ENCODE measurements at places on chromosomes 3 and 15. TPM values are rescaled to one million over a fixed set of nuclear protein-coding genes. Genes with fewer than 3 reads are reported as not detected.

DNA sequence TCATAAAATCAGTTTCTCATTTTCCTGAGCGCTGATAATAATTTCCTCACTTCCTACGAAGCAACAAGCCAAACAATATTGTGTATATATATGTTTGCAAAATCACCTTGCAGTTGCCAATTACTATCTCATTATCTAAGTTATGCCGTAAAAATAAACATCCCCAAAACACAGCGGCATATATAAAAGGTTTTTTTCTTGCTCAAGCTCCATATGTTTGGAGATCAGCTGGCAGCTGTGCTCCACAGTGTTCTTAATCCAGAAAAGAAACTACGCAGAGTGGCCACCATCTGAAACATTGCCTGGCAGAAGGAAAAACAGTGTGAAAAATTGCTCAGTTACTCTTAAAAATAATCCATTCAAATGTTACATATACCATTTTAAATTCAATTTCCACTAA is 951.4 kb downstream of the PLOD2 start:
- no peak for DNase-seq

GRCh38 chr3:39137435-39137936 is 15.9 kb downstream of the CSRNP1 start:
- no peak for DNase-seq

- DNase-seq, result no peak
These were observed 165.3 kb downstream of the PLCL2 start for GRCh38 chr3:17050071-17050470.

- DNase-seq, result no peak
These were observed 176.6 kb upstream of the TRIM42 start for GRCh38 chr3:140501061-140501769.

DNA sequence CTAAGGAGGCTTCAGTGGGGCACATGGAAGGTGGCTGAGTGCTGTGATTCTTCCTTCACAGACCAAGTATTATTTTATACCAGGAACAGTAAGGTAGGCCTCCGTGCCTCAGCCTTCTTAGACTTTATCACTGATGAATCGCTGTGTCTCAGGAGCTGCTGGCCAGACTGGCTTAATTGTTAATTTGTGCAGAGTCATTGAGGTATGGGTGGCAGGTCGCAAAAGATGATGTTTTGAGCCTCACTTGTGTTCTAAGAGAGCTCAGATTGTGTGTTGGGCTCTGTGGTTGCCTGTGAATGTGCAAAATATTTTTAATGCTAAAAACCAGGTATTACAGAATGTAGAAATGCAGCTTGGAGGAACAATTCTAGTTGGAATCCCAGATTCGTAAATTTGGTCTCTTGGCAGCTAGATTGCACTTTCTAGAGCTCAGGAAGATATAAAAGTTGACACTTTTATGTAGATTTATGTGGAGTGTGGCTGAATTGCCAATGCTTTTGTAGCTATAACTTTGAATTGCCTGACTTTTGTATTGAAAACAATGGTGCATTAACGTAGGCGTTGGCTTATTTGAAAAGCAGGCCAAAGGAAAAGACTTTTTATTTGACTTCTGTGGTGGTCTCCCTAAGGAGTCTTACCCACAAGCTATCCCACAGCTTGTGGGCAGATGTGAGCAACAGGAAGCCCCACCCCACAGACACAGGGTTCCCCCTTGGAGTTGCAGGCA is 53.4 kb downstream of the LARS2 start:
- DNase-seq, result peak; percentile 57

DNA sequence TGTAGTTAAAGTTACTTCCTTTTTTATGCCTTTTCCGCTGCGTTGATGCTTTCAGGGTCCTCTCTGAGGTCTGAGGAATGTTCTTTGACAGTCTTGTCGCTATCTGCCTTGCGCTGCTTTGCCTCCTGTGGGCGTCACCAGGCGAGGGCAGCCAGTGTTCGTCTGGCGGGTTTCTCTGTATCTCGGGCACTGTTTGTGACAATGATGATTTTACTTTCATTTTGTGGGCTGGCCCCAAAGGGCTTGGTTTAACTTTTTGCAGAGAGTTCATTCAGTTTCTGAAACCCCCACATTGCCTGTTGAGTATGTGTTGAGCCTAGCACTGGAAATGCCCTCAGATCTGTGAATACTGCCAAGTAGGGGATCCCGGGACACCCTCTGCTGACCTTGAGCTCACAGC is 24.6 kb upstream of the SACM1L start:
- no peak for DNase-seq

DNA sequence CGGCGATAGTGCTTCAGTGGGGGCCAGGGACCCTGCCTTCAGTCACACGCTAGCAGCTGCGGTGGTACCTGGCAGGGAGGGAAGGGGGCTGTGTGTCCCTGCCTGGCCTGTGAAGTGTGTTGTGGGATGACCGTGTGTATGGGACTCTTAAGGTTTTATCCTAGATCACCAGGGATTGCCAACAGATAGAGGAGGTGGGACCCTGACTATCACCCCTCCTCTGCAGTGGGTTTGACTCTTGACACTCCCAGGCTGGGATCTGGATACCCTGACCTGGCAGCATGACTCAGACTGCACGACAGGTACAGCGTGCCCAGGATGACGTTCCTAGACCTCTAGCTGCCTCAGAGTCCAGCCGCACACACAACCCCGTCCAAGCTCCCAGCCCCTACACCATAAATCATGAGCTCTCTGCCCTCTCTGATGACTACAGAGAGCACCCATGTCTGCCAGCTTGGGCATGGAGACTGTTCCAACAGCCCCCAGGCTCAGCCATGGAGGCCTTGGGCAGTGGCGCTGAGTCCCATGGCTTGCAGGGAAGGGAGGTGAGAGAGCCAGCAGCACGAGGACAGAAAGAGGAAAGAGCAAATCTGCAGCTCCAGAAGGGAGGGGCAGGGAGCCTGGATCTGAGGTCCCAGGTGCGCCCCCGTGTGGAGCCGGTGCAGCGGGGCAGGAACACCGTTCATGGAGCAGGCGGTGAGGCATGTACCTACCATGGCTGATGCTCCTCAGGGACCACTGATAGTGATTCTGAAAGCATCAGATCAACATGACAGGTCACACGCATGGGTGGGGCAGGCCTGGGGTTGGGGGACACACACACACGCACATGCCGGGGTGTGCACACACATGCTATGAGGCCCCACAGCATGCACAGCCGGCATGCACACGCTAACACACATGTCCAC is 71.0 kb downstream of the ADAMTS7 start:
- peak; percentile 71 for DNase-seq

GRCh38 chr3:128859630-128860029 is 19.8 kb upstream of the ACAD9 start:
- peak; percentile 23 for DNase-seq

GRCh38 chr15:96330064-96330449 is 443 bp upstream of the NR2F2 start:
- DNase-seq, result peak; percentile 61

- peak; percentile 8 for DNase-seq
These were observed 24.9 kb upstream of the GATM start for GRCh38 chr15:45402955-45403877.

- no peak for DNase-seq
These were observed 353.0 kb downstream of the MAGI1 start for GRCh38 chr3:65685621-65686235.

GRCh38 chr3:119817583-119818363 is 35.9 kb downstream of the NR1I2 start:
- DNase-seq, result no peak

DNA sequence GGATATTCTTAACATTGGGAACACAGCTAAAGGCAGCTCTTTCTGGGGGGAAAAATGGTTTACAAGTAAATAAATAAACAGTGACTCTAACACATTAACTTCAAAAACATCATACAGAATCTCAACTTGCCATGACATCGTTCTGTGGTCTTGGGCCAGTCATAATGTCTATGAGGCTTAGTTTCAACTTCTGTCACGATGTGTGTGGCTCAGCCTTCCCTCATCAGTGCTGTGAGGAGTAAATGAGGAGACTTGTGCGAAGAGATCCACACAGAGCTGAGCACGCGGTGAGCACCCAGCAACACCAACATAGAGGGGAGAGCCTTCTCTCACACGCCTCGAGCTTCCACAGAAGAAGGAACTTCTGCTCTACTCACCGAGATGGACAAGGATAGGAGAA is 49.0 kb downstream of the DZIP1L start:
- DNase-seq, result no peak

DNA sequence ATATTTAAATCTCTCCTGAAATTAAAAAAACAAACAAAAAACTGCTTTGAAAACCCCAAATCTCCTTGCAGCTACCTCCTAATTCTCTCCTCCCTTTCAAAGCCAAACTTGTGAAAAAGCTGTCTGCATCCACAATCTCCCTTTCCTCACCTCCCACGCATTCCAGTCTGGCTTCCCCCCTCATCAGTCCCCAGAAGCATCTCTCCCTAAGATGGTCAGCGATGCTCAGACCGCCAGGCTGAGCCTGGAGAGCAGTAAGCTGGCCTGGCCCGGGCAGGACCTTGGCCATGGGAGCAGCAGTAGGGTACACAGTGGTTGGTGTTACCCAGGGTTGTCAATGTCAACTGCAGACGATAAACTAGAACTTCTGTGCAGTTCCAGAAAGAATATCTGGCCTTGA is 32.9 kb upstream of the BLM start:
- no peak for DNase-seq

DNA sequence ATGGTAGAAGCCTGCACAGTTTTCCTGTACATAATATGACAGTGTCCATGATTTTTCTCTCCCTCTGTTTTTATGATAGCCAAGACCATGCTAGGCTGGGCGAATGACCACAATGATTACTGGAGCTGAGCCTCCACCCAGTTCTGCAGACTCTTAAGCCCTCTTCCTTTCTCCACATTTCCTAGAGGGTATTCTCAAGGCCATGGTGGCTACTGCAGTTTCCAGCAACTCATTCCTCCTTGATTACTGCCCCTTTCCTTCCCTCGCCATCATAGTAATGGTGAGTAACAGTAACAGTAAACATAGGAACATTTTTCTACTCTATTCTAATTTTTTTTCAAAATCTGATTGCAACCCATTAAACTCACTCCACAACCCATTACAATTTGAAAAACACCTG is 20.2 kb downstream of the TNIK start:
- no peak for DNase-seq

- DNase-seq, result no peak
These were observed 19.1 kb downstream of the KLF15 start for GRCh38 chr3:126337980-126338651.

GRCh38 chr15:53665930-53666329 is 93.5 kb downstream of the WDR72 start:
- DNase-seq, result no peak

DNA sequence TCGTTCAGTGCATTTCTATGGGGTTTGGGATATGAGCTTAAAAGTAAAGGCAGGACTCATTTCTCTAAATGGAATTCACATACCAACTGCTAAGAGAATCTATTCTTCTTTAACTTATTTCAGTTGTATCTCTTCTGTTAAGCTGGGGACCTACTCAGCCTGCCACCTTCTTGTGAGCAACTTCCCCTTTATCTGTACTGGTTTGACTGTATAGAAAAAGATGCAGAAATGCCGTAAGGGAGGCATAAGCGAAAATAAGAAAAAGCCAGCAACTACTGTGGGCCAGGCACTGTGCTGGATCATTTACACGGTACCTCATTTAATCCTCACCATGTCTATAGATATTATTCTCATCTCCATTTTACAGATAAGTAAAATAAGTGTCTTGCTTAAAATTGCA is 38.4 kb downstream of the RBMS3 start:
- no peak for DNase-seq

GOLGA6L26 gene
- total RNA-seq, result not detected

CCR3 gene
- not detected for total RNA-seq

ACVR2B gene
- 1.2 TPM for total RNA-seq

SCN11A gene
- total RNA-seq, result not detected

GRAMD1C gene
- total RNA-seq, result 1.1 TPM

ARRDC4 gene
- 1.7 TPM for total RNA-seq

RARRES1 gene
- not detected for total RNA-seq
